Naive thymus-derived CD8-positive, alpha-beta T cell (primary cell): ENCODE measurements at places on chromosomes 7 and 10.

- H3K27ac ChIP-seq = no peak overlapping the region
- no peaks in the 10 kb centered on the region for H3K36me3 ChIP-seq
- no peaks in the 10 kb centered on the region for H3K27me3 ChIP-seq
- H3K4me1 ChIP-seq = peaks cover 5% of the 10 kb centered on the region
- no peak overlapping the region for H3K4me3 ChIP-seq
Measured at GRCh38 chr10:42984761-42985325, 92.0 kb upstream of the RET start.

DNA sequence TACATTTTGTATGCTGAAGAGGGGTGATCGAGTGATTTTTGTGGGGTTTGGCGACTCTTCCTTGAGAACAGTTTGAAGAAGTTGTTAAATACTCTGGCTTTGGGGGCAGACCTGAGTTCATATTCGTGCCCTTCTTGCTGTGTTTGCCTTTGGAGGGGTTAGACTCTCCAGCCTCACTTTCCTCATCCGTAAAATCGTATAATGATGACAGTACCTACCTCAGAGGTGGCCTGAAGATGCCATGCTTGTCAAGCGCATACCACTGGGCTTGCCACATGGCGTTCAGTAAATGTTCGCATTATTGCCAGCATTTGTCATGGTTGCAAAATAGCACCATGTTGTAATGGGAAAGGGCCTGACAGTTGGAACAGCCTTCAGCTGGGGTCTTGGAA, 1.3 kb downstream of the STK17A start:
- peaks cover 26% of the 10 kb centered on the region for H3K36me3 ChIP-seq
- H3K27ac ChIP-seq = peak overlapping the region; percentile 98

DNA sequence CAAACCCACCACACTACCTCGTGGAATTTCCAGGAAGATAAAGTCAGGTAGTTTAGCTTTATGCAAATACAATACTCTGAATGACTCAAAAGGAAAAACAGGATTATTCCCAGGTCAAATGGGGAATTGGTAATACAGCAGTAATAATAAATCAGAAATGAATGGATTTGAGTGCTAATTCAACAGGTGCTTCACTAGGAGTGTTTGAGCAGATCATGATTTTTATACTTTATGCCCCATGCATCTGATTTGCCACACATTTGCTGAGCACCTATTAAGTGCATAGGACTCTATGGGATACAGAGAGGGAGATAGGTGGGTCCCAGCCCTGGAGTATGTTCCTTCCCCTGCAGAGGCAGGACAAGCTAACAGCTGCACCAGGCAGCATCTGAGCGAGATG, 381.4 kb upstream of the PODXL start:
- H3K4me1 ChIP-seq = no peaks in the 10 kb centered on the region
- DNase-seq = no peak

- no peak overlapping the region for H3K27ac ChIP-seq
- H3K27me3 ChIP-seq = no peaks in the 10 kb centered on the region
- no peak overlapping the region for H3K4me3 ChIP-seq
- DNase-seq = no peak
Measured at GRCh38 chr7:85833066-85833465, 646.2 kb upstream of the SEMA3D start.

- no peak for DNase-seq
- H3K27ac ChIP-seq = no peak overlapping the region
- peaks cover 2% of the 10 kb centered on the region for H3K4me1 ChIP-seq
- peaks cover 2% of the 10 kb centered on the region for H3K27me3 ChIP-seq
Measured at GRCh38 chr10:70805619-70806215, 10.0 kb upstream of the SGPL1 start.
